Stimulated activated CD8-positive, alpha-beta memory T cell treated with anti-CD3 and anti-CD28 coated beads, Interleukin-12 subunit alpha, Interleukin-12 subunit beta, amount 100 ng/mL, for 4 hours (primary cell): ENCODE measurements at places on chromosomes 1 and 21.
A peak's percentile ranks its signal among the peaks of the same experiment; 100 is the strongest.

DNA sequence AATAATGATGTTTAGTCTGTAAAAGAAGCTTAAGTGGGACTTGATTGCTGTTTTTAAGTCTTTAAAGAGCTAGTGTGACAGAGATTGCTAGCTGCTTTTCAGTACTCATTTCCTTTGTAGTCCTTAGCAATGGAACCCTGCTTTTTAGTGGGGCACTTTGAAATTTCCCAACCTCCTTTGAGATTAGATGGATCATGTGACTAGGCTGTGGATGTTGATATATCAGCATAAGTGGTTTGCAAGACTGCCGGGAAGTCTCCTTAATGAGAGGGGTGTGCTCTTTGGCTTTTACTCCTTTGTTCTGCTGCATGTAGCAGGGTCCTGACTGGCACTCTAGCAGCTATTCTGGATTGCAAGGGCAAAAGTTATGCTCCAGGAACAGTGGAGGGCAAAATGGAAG is 11.2 kb upstream of the RCOR3 start:
- no peak for DNase-seq

DNA sequence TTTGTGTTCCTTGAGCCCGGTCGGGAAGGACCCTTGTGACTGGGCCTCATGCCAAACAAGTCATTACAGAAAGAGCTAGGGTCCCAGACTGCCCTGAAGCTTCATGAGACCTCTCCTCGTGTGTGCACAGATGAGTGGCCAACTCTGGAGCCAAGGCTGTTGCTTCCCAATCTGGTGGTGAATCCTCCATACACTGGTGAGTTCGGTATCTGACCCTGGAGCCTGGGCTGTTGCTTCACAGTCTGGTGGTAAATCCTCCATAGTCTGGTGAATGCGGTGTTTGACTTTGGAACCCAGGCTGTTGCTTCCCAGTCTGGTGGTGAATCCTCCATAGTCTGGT is 737.8 kb downstream of the MATN1 start:
- DNase-seq: no peak

- DNase-seq: no peak
These were observed 99.1 kb upstream of the NGF start for GRCh38 chr1:115437196-115437595.

- peak; percentile 11 for DNase-seq
These were observed 2.2 kb downstream of the TCEA3 start for GRCh38 chr1:23422241-23422877.

- DNase-seq: no peak
These were observed 76.6 kb downstream of the HHAT start for GRCh38 chr1:210405316-210405715.

DNA sequence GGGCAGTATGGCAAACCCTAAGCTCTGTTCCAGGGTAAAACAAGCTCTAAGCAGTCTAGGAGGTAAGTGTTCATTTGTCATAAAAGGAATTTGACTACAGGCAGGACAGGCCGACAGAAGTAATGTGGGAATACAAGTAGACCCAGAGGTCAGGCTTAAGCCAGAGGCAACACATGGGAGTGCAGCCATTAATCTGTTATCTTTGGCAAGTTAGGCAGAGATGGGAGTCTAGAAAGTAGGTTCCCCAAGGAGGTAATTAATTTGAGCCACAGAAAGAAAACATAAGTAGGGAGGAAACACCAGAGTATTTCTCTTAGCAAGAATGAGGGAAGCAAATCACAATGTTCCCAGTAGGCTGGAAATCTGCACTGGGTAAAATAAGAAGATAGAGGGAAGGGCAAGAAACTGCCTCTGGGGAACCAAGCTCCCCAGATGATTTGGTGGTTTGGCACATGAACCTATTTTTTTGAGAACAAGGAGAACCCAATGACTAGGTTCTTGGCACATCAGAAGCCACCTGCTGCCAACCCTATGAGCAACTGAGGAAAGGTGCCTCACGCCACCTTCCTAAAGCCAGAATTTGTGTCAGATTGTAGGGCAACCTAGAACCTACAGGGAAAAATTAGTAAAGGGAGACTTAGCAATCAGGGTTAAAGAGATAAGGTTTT is 636.4 kb upstream of the PLXNA2 start:
- DNase-seq: no peak

DNA sequence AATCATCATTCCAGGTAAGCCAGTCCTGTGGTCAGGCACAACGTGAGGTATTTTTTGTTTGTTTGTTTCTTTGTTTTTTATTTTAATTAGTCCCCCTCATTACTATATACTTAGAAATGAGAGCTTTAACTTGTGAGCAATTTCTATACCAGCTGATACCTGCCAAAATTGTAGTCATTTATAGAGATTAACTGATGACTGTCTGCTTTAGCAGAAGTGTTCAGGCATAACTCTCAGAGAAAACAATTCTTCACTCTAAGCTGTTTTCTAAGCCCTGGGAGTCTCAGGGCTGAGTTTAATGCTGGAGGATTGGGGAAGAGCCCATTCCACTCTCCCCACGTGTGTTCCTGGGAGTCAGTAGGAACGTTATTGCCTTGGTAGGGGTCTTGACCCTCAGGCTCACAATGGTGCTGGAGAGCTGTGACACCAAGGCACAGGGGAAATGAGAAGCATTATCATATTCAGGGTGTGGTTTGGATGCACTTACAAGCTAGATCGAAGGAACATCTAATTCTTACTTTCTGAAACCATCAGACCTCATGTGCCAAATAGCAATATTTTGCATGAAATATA is 168.2 kb downstream of the CLIC6 start:
- DNase-seq: no peak

DNA sequence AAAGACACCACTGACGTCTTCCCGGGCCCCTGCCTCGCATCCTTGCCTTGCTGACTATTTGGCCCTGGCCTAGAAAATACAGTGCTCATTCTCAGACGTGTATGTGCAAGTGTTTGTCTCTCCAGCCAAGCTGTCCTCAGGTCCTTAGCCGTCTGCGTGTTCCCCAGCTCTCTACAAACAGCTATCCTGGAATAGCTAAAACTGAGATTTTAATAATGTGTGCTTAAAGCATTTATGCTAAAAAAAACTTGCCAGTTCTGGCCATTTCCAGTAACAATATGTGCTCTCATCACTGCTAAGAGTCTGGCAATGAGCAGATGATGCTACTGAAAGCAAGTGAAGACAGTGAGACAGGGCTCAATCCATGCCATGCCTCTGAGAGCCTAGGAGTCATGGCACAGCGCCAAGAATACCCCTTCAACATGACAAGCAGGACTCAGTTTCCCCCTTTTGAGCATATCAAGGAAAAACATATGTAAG is 55.7 kb downstream of the IRF2BP2 start:
- DNase-seq: no peak

DNA sequence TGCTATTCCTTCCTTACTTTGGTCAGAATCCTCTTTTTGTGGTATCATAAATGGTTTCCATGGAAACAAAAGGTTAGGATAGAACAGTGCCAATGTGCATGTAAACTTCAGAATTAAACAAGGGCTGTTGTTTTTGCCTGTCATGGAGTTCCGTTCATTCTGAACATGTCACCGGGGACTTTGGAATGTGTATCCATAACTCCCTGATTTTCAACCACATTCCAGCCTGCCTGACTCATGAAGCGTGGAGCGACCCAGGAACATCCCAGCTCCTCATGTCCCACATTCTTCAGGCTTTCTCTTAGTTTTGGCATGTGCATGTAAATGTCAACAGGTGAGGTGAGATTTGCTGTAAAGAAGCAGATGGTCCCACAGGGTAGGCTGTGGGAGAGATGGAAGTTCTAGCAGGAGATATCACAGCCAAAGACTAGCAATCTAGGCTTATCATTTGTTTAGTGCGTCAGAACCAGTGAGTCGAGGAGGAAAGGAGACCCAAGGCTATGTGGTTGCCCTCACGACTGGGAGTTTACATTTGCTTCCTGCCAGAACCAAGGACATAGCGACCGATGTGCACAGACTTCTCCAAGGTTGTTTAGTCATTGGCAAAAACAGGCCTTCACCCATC is 23.0 kb upstream of the DNAJC11 start:
- DNase-seq: no peak

DNA sequence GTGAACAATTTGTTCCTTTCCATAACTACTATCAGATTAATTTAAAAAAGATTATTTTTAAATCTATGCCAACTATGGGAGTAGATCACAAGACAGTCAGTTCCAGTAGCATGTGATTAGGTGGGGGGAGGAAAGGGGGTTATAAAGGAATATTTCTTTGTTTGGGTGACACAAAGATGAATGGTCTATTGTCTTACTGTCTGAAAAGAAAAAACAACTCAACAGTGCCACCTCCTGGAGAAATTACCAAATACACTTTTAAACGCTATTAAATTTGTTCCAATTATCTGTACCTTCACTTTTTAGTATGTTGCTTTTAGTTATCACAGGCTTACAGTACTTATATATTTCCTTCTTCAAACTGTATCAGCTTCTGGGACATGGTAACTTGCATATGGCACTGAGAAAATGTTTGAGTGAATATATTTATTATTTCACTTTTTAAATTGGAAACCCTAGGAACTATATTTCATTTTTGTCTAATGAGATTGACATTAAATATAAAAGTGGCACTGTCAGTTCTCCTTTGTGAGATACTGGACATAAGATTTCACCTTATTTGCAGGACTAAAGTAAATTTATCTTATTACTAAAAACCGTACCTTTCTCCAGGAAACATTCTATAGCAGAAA is 1.7 kb upstream of the SORT1 start:
- no peak for DNase-seq
